ENCODE measurements at places on chromosomes 4 and X.
A peak's percentile ranks its signal among the peaks of the same experiment; 100 is the strongest.

- DNase-seq, result peak; percentile 82
These were observed 18.0 kb upstream of the CYP2U1 start for GRCh38 chr4:107913283-107913899.

DNA sequence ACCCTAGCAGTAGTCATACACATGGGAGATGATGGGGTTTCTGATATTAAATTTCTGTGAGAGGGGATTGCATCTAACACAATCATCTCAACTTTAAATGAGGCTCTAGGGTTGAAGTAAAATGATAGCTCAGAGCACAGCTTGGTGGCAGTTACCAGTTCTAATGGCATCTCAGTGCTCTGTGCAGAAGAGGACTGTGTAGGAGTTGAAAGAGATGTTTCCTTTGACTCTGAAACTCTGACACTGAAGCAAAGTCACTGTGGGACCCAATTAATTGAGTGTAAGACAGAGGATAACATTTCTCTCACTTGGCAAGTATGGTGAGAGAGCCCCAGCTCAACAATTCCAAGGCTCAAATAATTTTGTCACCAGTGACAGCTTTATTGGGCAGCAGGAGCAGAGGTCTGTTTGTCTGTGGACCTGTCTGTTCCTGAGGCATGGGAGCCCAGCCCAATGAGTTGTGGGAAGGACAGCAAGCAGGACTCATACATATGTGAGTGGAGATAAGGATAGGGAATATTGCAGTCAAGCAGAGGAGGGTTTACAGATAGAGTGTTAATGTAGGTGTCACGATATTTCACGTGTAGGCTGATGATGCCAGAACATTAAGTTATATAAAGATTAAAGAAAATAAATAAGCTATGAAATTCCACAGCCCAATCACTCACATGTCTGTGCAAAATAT is 76.7 kb upstream of the NAF1 start:
- DNase-seq, result no peak

DNA sequence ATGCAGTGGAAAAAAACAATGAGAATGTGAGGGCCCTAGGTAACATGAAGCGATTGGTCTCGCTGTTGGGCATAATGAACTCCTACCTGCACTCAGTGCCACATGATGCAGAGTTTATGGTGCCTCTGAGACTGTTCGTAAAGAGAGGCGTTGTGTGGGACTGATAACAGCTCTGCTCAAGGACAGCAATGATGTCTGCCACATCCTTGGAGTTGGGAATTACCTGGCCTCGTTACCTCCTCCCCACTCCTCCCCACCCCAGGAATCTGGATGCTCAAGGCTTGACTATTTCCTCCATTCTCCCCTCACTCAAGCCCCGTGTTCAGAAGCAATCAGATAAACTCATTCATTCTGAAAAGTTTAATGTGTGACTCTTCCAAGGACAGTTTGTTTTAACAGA is 148.0 kb upstream of the JADE1 start:
- DNase-seq, result no peak

GRCh38 chrX:109155161-109155560 is 326.7 kb downstream of the GUCY2F start:
- DNase-seq, result no peak

DNA sequence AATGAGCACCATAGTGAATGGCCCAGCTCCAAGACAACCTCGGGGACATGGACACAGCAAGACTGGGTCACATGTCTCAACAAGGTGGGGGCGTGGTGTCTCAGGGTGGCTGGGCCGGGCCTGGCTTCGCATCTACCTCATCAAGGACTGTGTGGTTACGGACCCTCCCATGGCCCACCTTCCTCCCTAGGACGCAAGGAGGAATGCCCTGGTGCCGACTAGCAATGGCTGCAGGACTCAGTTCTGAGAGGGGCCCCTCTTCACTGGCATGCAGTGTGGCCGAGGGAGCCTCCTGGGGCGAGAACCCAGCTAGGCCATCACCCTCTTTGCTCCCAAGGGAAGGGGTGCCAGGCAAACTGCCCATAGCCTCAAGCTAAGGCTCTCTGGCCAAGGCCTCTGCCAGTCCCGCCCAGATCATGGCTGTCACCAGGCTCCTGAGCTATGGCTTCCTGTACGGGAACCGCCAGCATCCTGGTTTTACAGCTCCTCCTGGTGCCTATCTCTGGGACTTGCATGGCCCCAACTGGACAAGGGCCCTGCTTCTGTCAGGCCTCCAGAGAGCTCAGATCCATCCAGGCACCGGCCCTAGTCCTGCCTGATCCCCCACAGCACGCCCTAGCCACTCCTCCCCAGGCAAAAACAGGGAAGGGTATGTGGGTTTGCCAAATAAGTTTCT is 218.0 kb upstream of the AGTR2 start:
- no peak for DNase-seq

- DNase-seq, result no peak
These were observed 6.4 kb upstream of the CCSER1 start for GRCh38 chr4:90120815-90121214.

GRCh38 chr4:84263415-84263814 is 235.7 kb downstream of the NKX6-1 start:
- no peak for DNase-seq

- no peak for DNase-seq
These were observed 293.4 kb downstream of the DTHD1 start for GRCh38 chr4:36574816-36575215.

DNA sequence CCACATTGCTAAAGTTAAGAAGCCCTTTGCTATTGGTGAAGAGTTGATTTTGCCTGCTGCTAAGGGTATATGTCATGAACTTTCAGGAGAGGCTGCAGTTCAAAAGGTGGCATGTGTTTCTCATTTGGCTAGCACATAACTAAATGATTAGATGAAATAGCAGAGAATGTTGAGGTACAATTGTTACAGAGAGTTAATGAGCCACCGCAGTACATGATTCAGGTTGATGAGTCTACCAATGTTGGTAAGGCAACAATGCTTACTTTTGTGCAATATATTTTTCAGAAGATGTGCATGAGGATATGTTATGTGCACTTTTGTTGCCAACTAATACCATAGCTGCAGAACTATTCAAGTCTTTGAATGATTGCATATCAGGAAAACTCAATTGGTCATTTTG is 21.1 kb upstream of the CXCL2 start:
- no peak for DNase-seq

GRCh38 chrX:39170464-39170863 is 369.2 kb downstream of the MID1IP1 start:
- no peak for DNase-seq
